ENCODE measurements at places on chromosomes 3 and 15.

DNA sequence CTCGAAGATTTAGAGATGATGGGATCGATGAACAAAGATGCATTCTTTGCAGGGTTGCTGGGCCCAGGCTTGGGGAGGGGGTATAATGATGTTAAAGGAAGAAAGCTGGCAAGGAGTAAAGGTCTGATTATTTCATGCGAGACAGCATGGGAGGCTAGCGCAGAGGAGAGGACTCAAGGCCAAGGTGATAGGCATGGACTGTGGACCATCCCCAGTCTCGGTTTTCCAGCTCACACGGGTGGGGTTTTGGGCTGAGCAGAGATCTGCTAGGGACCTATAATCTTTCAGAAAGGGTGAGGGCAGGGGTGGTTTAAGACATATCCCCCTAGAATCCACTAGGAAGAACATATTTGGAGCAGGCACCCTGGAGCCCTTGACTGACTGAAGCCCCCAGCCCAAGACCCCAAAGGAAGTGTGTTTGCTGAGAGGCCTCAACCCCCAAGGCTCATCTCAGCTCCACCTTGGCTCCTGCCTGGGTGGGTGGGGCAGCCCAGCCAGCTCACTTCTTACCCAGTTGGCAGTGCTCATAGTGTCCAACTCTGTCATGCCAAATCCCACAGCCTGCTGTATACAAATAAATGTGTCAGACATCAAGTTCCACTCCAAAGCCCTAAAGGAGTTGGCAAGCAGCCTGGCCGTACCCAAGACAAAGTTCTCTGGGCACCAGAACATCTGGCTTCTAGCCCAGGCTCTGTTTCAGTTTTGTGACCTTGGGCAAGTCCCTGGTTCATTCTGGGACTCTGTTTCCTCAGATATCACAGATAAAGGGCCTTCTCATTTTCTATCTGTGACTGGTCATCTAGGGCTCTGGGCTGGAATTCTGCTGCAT is 17.9 kb downstream of the ACSBG1 start:
- peak; percentile 29 for DNase-seq

- DNase-seq = no peak
These were observed 73.1 kb downstream of the FAIM start for GRCh38 chr3:138681463-138682220.

DNA sequence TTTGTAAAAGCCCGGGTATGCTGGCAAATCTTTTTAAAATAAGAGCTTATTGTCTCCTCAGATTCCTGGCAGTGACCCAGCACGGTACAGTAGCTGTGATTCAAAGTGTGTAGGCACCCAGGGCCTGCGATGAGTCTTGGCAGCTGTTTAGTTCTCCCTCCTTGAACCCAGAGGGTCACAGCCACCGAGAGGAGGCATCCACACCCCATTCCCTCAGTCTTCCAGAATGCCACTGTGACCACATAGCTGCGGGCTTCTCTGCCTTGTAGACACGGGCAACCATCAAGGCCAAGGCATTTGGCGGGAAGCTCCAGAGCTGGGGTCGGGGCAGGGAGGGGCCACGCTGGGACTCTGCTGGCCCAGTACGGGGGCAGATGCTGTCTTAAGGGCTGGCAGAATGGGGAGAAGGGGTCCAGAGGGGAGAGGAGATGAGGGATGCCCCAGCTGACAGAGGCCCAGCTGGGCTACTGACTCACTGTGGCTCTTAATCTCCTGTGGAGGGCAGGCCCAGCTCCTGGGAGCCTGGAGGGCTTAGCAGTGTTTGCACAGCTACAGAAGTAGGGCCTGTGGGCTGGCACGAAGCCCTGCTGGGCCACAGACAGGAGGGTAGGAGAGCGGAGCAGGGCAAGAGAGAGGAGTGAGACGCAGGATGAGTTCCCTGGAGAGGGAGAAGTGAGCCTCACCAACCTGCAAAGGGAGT is 68.8 kb upstream of the DLG1 start:
- DNase-seq = no peak

- no peak for DNase-seq
These were observed 102.7 kb downstream of the SLCO3A1 start for GRCh38 chr15:91956026-91956723.

DNA sequence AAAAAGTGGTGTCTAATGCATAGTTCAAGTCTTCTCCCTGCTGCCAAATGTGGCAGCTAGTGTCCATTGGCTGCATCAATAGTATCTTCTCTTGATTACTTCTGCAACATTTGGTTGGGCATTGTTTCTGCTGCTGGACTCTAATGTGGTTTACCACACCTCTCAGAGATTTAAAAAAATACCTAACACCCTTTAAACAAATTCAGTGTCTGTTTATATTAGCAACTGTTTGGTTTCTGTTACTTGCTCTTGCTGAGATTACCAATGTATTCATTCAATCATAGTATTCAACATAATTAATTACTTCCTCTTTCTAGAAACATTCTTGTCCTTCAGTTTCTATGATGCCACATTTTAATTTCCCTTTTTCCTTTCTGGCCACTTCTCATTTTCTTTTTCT is 20.3 kb upstream of the NECTIN3 start:
- no peak for DNase-seq

GRCh38 chr15:98532063-98532462 is 116.3 kb upstream of the IGF1R start:
- no peak for DNase-seq

DNA sequence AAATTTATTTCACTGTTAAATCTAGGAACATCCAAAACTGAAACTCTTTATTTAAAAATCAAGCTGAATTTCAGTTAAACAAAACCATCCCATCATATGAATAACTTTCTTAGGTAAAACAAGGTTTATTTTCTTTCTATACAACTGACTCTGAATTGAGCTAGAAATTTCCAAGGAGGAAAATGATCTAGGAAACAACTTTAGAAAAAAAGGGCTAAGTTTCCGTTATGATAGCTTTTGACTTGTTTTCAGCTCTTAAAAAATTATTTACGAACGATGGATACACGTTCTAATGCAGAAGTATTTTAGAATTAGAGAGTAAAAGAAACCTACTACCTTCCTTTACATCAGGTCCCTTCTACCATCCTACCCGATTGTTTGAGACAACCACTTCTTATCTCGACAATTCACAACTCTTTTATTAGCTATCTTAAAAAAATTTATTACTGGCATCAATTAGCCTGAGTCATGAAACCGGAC is 1.8 kb upstream of the IGF1R start:
- DNase-seq = no peak
